ENCODE measurements at places on chromosomes 7 and 10. TPM values are rescaled to one million over a fixed set of nuclear protein-coding genes. Genes with fewer than 3 reads are reported as not detected.

DNA sequence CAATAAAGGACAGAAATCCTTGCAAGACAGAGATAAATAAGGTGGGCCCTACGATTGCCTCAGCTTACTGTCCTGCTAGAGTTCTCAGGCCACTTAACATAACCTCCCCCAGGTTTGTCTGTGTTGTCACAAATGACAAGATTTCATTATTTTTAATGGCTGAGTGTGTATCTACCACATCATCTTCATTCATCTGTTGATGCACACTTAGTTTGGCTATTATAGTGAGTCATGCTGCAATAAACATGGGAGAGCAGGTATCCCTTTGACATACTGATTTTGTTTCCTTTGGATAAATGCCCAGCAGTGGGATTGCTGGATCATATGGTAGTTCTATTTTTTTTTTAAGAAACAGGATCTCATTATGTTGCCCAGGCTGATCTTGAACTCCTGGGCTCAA, 60.6 kb downstream of the PRTFDC1 start:
- no peak overlapping the region for H3K4me3 ChIP-seq
- peaks cover 22% of the 10 kb centered on the region for H3K4me1 ChIP-seq
- H3K27me3 ChIP-seq: no peaks in the 10 kb centered on the region

Gene FANK1
- 1.0 TPM for total RNA-seq

Gene TET1
- total RNA-seq: 1.3 TPM

DNA sequence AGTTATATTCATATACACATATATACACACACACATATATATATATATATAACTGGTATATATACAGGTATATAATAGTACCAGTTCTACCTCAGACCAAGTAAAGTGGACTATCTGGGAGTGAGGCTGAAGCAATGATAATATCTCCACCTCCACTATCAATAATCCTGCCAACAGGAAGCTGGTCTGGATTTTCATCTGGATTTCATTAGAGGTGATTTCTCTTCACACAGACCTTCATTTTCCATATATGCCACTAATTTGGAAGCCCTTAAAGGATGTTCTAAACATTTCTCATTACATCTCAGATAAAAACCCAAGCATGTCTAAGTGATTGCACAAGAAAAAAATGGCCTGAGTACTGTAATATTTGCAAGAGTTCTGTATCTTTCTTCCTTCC, 1.7 kb upstream of the SLC35B4 start:
- no peak for DNase-seq
- no peak overlapping the region for H3K4me3 ChIP-seq
- peaks cover 15% of the 10 kb centered on the region for H3K4me1 ChIP-seq
- H3K27ac ChIP-seq: no peak overlapping the region
- no peaks in the 10 kb centered on the region for H3K36me3 ChIP-seq
- H3K27me3 ChIP-seq: peaks cover 8% of the 10 kb centered on the region

- no peak for DNase-seq
- no peaks in the 10 kb centered on the region for H3K4me1 ChIP-seq
- H3K27me3 ChIP-seq: peaks cover 6% of the 10 kb centered on the region
- H3K4me3 ChIP-seq: no peak overlapping the region
Measured at GRCh38 chr10:122306282-122306681, 35.2 kb downstream of the BTBD16 start.

- H3K27me3 ChIP-seq: no peaks in the 10 kb centered on the region
- H3K4me3 ChIP-seq: no peak overlapping the region
- H3K36me3 ChIP-seq: peaks cover 38% of the 10 kb centered on the region
- no peak overlapping the region for H3K27ac ChIP-seq
- DNase-seq: no peak
Measured at GRCh38 chr10:31456468-31456867, 137.5 kb downstream of the ZEB1 start.

Gene SSC4D
- total RNA-seq: 0.91 TPM

DNA sequence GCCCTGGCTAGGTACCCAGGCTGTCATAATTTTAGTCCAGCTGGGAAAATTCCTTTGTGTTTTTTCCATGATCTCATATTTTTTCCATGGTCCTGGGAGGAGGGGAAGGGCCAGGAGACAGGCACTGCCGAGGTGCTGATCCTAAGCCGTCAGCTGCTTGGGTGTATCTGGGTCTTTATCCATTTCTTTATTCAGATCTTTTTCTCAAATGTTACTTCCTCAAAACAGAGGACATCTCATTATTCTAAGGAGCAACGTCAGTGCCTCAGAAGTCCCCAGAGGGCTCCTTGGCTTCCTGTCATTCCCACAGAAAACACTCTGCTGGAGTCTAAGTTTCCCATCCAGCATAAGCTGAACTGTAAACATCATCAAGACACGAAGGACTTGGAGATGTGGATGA, 2.8 kb upstream of the OR6V1 start:
- no peak overlapping the region for H3K27ac ChIP-seq
- peaks cover 6% of the 10 kb centered on the region for H3K4me1 ChIP-seq
- no peak overlapping the region for H3K4me3 ChIP-seq
- no peak for DNase-seq
- no peaks in the 10 kb centered on the region for H3K36me3 ChIP-seq
- H3K27me3 ChIP-seq: peaks cover 12% of the 10 kb centered on the region

All from activated CD4-positive, alpha-beta T cell treated with anti-CD3 and anti-CD28 coated beads for 36 hours (primary cell).